ENCODE measurements at places on chromosomes 12 and 14. TPM values are rescaled to one million over a fixed set of nuclear protein-coding genes. Genes with fewer than 3 reads are reported as not detected.

- H3K27ac ChIP-seq: peak overlapping the region; percentile 47
- DNase-seq: peak; percentile 56
- H3K4me3 ChIP-seq: 0 out of 2 replicates have a peak overlapping the region, but pooled peaks have one; percentile 15
- H3K36me3 ChIP-seq: peaks cover 7% of the 10 kb centered on the region
These were observed 2.9 kb downstream of the RAD52 start for GRCh38 chr12:946631-947030.

DNA sequence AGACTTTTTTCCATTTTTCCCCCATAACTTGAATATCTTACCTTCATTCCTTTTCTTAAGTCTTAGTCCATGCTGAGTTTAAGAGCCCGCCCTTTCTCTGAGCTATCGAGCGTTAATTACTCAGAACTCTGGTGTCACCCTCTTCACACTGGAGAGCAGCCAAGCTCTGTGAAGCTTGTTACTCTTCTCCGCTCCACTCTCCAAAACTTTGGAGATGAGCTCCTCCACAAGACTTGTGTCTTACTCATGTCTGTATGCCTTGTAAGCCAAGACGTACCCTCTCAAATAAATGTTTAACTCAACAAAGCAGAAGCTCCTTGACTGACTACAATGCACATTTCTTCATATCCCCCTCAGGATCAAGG, 54.7 kb downstream of the DICER1 start:
- no peak overlapping the region for H3K4me3 ChIP-seq
- DNase-seq: no peak
- H3K4me1 ChIP-seq: peaks cover 25% of the 10 kb centered on the region
- no peak overlapping the region for H3K27ac ChIP-seq
- H3K36me3 ChIP-seq: peaks cover 40% of the 10 kb centered on the region
- no peaks in the 10 kb centered on the region for H3K27me3 ChIP-seq

DNA sequence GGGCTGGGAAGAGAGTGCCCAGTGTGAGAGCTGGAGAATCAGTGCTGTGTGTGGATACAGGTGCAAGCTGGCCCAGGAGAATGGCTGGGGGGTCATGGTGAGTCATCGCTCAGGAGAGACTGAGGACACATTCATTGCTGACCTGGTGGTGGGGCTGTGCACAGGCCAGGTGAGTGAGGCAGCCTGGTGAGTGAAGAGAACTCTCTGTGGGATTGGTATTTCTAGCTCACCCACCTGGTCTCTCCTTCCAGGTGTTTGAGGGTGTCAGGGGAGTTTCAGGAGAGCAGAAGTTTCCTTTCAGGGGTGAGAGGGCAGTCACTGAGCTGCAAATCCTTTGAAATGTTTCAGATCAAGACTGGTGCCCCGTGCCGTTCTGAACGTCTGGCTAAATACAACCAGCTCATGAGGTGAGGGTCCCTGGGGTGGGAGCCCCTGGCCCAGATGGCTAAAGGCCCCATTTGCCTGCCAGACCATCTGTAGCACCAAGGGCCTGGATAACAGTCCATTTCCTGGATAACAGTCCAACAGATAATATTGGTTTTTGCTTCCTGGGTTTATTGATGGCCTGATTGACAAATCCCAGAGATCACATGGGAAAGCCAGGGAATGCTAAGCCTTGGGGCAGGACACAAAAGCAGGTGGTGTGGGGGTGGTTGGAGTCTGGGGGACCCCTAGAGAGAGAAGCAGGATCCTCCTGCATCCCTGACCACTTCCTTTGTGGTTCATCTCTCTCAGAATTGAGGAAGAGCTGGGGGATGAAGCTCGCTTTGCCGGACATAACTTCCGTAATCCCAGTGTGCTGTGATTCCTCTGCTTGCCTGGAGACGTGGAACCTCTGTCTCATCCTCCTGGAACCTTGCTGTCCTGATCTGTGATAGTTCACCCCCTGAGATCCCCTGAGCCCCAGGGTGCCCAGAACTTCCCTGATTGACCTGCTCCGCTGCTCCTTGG, 5.5 kb upstream of the ATN1 start:
- no peaks in the 10 kb centered on the region for H3K27me3 ChIP-seq
- no peaks in the 10 kb centered on the region for H3K36me3 ChIP-seq
- no peak for DNase-seq
- H3K27ac ChIP-seq: no peak overlapping the region
- H3K4me3 ChIP-seq: no peak overlapping the region

DNA sequence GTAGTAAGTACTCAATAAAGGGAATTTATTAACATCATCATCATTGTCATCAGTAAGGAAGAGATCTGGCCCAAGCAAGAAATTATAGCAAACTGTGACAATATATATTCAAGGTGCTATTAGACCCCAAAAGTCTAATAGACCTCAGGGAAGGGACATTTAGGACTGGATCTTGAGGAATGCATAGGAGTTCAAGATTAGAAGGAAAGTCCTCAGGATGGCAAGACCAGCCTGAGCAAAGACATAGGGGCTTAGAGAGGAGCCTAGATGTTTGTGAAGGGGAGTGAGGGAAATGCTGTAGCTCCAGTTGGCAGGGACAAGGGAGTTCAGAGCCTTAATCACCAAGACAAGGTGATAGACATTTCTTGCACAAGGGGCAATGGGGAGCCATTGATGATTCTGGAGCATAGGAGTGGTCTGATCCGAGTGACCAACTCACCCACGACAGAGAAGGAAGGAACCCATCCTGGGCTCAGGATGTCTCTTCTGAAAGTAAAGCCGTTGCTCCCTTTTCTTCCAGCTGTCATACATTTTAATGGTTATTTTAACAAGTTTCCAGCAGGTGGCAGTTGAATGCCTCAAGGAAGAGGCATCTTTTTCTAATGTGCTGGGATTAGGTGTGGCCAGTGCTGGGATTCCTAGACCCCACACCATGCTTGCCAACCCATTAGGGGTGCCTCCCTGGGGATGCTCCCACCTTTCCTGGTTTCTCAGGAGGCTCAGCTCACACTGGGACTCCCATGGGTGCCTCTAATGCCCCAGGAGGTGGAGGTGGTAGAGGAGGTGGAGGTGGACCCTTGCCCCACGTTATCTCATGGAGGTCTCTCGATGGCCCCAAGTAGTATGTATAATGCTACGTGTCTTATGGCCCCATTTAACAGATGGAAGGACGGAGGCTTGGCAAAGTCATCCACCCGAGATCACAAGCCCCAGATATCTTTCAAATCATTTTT, 37.8 kb downstream of the PHETA1 start:
- H3K27ac ChIP-seq: no peak overlapping the region
- DNase-seq: peak; percentile 79
- H3K36me3 ChIP-seq: no peaks in the 10 kb centered on the region
- H3K27me3 ChIP-seq: no peaks in the 10 kb centered on the region
- no peak overlapping the region for H3K4me3 ChIP-seq

- H3K36me3 ChIP-seq: no peaks in the 10 kb centered on the region
- H3K4me1 ChIP-seq: peaks cover 17% of the 10 kb centered on the region
- H3K4me3 ChIP-seq: peak overlapping the region; percentile 11
These were observed 35.2 kb downstream of the SLC8B1 start for GRCh38 chr12:113299619-113300237.

- peaks cover 40% of the 10 kb centered on the region for H3K4me1 ChIP-seq
- H3K36me3 ChIP-seq: no peaks in the 10 kb centered on the region
- no peak overlapping the region for H3K4me3 ChIP-seq
- no peaks in the 10 kb centered on the region for H3K27me3 ChIP-seq
- DNase-seq: no peak
These were observed 113.5 kb downstream of the SCARB1 start for GRCh38 chr12:124750149-124750656.

- H3K36me3 ChIP-seq: no peaks in the 10 kb centered on the region
- no peak overlapping the region for H3K4me3 ChIP-seq
- H3K27ac ChIP-seq: no peak overlapping the region
- DNase-seq: no peak
- H3K4me1 ChIP-seq: no peaks in the 10 kb centered on the region
These were observed 272.0 kb upstream of the DIO2 start for GRCh38 chr14:80483331-80483730.

DNA sequence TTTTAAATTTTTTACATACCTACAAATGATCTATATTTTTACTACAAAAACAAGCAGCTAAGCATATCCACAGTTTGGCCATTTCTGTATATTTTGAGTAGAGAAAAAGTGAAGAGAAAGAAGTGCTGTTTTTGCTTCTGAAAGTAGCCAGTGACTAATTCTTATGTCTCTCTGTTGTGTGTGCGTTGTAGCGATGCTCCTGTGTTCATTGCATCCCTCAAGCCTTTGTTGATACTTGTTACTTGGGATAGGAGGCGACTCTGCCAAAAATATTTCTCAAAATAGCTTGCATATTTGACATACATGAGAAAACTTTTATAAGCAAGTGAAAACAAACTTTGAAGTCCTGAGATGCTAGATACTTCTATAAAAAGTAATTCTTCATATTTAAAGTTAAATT, 714.1 kb downstream of the FSCB start:
- DNase-seq: no peak
- no peaks in the 10 kb centered on the region for H3K27me3 ChIP-seq
- H3K4me1 ChIP-seq: no peaks in the 10 kb centered on the region
- H3K36me3 ChIP-seq: no peaks in the 10 kb centered on the region
- no peak overlapping the region for H3K27ac ChIP-seq

- no peak overlapping the region for H3K4me3 ChIP-seq
- no peak for DNase-seq
- H3K4me1 ChIP-seq: peaks cover 21% of the 10 kb centered on the region
- H3K27ac ChIP-seq: no peak overlapping the region
- peaks cover 15% of the 10 kb centered on the region for H3K36me3 ChIP-seq
These were observed 33.9 kb downstream of the NUMB start for GRCh38 chr14:73424453-73424852.

DNA sequence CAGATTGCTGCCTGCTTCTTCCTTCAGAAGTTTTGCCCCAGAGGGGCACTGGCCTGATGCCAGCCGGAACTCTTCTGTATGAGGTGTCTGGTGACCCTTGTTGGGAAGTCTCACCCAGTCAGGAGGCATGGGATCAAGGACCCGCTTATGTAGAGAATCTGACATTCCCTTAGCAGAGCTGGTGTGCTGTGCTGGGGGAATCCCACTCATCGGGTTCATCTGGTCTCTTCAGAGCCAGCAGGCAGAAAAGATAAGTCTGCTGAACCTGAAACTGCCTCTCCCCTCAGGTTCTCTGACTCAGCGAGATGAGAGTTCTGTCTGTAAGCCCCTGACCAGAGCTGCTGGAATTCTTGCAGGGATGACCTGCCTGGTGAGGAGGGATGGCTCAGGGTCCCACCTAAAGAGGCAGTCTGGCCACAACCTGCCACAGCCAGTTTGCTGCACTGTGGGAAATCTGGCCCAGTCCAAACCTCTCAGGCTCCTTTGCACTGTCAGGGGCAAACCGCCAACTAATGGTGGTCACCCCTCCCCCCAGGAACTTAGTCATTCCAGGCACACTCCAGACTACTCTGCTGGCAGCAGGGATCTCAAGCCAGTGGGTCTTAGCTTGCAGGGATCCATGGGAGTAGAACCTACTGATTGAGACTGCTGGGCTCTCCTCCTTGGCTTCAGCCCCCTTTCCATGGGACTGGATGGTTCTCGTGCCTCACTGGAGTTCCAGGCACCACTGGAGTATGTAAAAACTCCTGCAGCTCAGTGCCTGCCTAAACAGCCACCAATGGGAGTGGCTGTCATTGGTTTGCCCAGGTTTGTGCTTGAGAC, 4.1 kb downstream of the CLEC2D start:
- peak; percentile 89 for DNase-seq
- no peak overlapping the region for H3K4me3 ChIP-seq
- peaks cover 11% of the 10 kb centered on the region for H3K4me1 ChIP-seq
- H3K27me3 ChIP-seq: no peaks in the 10 kb centered on the region
- peak overlapping the region; percentile 59 for H3K27ac ChIP-seq

DNA sequence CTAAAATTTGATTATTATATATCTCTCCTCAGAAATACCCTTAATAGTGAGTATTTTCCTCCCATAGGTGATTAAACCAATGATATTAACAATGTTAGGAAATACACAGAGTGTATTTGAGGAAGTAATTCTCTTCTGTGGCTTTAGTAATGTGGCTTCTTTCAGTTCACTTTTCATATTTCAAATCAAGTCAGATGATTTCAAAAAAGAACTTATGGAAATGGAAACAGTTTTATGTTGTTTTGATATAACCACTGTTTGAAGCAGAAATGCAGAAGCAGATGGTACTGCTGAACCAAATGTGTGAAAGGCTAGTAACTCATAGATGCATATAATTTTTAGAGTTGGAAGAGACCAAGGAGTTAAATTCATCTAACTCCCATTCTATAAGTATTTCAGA, 1.9 kb upstream of the GPR33 start:
- H3K4me3 ChIP-seq: no peak overlapping the region
- no peaks in the 10 kb centered on the region for H3K36me3 ChIP-seq
- H3K4me1 ChIP-seq: no peaks in the 10 kb centered on the region
- H3K27ac ChIP-seq: no peak overlapping the region
- no peaks in the 10 kb centered on the region for H3K27me3 ChIP-seq

GRCh38 chr12:27504507-27504906, 19.5 kb upstream of the PPFIBP1 start:
- no peaks in the 10 kb centered on the region for H3K36me3 ChIP-seq
- H3K4me3 ChIP-seq: peak overlapping the region; percentile 23
- no peaks in the 10 kb centered on the region for H3K27me3 ChIP-seq
- H3K27ac ChIP-seq: peak overlapping the region; percentile 76
- H3K4me1 ChIP-seq: peaks cover 18% of the 10 kb centered on the region

DNA sequence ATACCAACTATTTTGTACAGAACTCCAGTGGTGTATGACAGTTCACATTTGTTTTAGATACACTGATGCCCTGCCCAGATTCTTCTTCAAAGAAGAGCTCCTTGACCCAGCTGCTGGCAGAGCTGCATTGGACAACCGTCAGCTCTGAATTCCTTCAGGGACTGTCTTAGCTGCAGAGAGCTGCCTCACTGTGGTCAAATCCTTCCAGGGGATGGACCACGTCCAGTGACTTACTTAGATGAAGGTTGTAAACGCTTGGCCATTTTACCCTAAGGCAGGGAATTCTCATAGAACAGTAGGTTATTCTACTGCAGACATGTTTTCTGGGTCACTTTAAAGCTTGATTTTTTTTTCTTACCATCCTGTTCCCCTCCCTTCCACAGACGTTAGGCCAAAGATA, 905.0 kb upstream of the ATXN7L3B start:
- no peak overlapping the region for H3K27ac ChIP-seq
- no peaks in the 10 kb centered on the region for H3K27me3 ChIP-seq
- no peaks in the 10 kb centered on the region for H3K36me3 ChIP-seq
- H3K4me1 ChIP-seq: no peaks in the 10 kb centered on the region
- DNase-seq: no peak

- H3K36me3 ChIP-seq: no peaks in the 10 kb centered on the region
- peak; percentile 56 for DNase-seq
- no peak overlapping the region for H3K4me3 ChIP-seq
- H3K27ac ChIP-seq: 0 out of 2 replicates have a peak overlapping the region, but pooled peaks have one; percentile 1
- H3K4me1 ChIP-seq: peaks cover 66% of the 10 kb centered on the region
These were observed 281.5 kb downstream of the CACNA1C start for GRCh38 chr12:2334271-2334670.

DNA sequence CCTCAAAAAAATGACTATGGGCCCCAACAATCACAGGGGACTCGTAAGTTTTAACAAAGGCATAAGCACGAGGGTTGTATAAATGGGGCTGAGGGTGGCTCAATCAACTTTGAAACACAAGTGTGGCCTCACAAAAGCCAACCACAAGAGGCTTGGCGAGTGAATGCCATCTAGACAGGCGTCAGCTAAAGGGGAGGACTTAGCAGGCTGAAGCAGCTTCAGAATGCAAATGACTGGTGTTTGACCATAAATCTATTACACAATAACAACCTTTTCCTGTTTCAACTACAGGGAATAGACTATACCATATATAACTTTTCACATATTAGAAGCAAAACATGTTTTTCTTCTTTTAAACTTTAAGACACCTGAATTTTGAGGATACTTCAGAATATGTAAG, 777.9 kb downstream of the FSCB start:
- no peak for DNase-seq
- H3K4me3 ChIP-seq: no peak overlapping the region
- no peak overlapping the region for H3K27ac ChIP-seq
- no peaks in the 10 kb centered on the region for H3K27me3 ChIP-seq
- no peaks in the 10 kb centered on the region for H3K4me1 ChIP-seq

FGF23 gene
- not detected for total RNA-seq

ADAMTS20 gene
- total RNA-seq: not detected

PDZRN4 gene
- total RNA-seq: not detected

SLCO1B3 gene
- total RNA-seq: not detected

Measured in GM23248 (cell line).